ENCODE measurements at places on chromosomes 2 and 18.

GRCh38 chr2:66121946-66122345 is 313.0 kb upstream of the MEIS1 start:
- no peak for DNase-seq

DNA sequence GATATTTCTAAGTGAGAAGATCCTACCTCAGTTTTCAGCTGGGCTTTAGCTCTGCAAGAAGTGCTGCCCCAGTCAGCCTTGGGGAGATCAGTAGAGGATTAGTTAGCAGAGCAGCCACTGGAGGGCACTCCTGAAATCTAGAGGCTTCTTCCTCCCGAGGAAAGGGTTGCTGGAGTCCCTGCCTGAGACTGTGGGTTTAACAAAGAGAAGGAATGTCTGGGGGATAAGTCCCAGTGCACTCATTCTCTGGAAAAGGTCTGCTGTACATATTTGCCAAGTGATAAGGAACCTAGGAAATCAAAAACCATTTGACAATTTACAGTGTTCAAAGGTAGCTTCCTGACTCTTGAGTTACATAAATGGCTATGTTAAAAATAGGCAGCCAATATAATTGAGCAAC is 207.2 kb downstream of the SLC8A1 start:
- DNase-seq, result peak; percentile 85

DNA sequence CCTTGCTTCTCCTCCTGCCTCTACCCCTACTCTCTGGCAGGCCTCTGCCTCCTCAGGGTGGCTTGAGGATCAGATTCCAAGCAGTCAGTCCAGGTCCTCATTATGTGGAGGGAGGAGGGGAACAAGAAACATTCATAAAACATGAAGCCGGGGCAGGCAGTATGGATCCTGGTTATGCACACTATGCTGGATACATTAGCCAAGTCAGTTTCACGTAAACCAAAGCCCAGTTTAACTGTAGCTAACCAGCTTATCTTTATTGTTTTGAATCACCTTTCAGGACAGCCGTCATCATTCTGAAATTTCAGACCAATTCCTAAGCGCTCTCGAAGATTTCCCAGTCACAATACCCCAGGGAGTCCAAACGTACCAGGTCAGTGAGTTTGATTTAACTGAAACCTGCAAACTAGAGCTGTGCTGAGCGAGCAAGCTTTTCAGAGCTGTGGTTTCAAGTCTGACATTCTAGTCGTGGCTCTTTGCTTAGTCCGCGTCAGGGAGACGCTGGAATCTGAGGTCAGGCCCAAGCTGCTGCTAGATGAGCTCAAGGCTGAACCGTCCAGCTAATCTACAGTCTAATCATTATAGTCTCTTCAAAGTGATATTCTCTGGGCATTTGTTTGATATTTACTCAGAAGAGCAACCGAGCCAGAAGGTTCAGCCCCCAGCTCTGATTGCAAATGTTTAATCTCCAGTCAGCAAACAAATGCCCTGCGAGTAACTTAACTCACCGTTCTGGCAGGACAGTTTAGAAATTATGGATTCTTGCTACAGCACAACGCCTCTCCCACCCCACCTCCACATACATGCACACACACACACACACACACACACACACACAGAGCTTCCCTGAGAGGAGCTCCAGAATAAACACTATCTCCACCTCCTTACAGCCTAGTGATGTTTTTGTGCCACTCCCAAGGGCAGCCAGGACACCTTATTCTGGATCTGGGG is 63.8 kb upstream of the BZW1 start:
- DNase-seq, result no peak

DNA sequence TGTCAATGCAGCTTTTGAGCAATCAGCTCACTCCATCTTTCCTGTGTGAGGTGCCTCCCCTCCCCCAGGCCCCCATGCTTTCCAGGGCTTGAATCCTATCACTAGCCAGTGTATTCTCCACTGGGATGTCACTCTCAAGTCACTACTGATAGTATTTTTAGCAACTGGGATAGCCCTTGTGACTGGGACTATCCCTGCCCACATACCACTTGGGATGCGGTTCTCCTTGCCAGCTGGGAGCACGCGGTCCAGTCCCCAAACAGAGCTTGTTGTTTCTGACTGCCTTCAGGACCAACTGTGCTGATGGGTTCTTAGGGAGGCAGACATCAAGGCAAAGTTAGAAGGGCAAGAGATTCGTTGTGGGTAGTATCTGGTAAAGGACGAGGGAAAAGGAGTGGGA is 134.9 kb downstream of the FAM161A start:
- no peak for DNase-seq

DNA sequence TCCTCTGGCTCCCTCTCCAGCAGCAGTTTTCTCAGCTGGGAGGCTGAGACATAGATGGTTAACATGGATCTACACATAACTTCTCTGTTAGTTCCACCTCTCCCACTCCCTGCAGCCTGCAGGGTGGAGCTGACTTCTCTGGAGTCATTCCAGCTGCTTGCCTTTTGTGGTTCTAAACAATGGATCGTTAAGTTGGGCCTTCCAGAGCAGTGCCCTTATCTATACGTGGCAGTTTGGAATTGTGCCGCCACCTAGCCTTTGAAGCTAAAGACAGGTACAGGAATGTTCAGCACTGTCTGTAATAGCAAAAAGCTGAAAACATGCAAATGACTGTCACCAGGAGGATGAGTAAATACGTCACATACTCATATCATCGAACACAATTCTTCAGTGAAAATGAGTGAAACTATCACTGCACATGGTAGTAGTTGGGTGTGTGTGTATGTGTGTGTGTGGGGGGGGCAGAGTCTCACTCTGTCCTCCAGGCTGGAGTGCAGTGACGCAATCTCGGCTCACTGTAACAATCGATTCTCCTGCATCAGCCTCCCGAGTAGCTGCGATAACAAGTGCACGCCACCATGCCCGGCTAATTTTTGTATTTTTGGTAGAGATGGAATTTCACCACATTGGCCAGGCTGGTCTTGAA is 50.3 kb downstream of the SH2D6 start:
- peak; percentile 83 for DNase-seq

GRCh38 chr18:55069497-55069896 is 110.2 kb upstream of the CCDC68 start:
- DNase-seq, result no peak

GRCh38 chr2:88452565-88452905 is at the start of gene FOXI3:
Gene FOXI3 (minus strand): TSS chr2:88452693. CDS start chr2:88452535, 158 bp downstream.
- peak; percentile 65 for DNase-seq

DNA sequence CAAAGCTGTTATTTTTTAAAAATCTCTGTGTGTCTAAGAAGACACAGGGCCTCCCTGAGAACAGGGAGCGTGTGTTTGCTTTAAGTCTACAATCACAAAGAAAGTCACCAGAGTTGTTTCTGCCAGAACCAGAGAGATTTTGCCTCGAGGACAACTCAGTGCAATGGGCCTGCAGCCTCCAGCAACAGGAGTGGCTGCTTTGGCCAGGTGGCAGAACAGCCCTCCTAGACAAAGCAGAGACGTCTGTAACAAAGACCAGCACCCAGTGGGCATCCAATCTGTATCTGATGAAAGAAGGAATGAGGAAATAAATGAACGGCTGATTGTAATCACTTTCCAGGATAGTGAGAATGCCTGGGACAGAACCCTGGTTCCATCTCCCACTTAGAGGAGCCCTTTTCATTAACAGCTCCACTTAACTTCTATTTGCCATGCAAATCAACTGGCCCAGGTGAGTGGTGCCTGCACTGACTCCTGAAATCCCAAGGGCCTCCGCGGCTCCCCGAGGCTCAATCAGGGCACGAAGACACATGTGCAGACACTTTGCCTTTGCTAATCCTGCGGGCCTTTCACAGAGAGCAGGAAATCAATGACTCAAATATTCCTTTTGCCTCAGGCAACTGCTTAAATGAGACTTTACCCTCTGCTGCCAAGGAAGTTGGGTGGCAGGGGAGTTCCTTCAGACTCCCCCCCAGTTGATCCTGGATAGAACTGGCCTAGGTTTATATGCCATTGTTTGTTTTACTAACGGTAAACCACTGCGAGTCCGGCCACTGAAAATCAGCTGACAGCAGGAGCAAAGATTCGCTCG is 146.5 kb downstream of the CABLES1 start:
- peak; percentile 45 for DNase-seq

GRCh38 chr2:100277540-100278207 is 44.6 kb downstream of the LONRF2 start:
- no peak for DNase-seq

DNA sequence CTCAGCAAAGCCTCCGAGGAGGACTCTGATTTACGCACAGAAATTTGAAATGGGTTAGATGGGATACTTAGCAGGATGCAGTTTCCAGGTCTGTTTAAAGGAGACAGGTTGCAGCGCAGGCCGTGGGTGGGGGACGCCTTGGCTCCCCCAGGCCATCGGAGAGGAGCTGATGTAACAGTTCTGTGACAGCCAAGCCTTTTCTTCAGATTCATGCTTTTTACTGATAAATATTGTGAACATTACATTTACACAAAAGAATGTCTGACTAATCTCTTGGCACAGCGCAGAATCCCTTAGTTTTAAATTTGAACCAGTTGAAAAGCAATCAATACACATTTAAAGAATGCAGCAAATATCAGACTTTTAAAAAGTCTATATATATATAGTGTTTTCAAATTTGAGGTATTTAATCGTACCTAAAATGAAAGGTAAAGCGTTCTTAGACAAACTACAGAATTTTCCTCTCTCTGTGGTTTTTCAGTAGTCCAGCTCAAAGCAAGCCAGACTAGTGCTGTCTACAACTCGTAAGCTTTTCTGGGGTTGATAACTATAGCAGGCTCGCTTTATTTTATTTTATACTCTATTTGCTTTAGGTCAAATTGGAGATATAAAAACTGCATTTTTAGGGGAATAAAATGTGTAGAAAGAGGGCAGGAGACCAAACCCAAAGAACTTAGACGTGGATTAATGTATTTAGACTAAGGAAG is 221.9 kb downstream of the PIEZO2 start:
- DNase-seq, result no peak

DNA sequence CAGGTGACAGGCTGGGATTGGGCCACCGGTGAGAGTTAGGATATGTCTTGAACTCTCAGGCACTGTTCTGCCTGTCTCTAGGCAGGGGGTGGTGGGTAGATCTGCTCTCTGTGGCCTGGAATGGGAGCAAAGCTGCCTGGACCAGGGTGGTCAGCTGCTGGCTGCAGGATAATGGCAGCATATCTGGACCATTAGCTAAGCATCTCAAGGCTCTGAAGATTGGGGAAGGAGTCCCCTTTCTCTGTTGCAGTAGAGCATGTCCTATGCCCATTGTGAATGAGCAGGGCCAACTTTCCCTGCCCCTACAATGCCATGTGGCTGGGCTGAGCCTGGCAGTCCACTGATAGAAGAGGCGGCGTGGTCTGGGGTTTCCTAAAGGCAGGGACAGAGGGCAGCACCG is 34.6 kb downstream of the LOXHD1 start:
- DNase-seq, result no peak

- DNase-seq, result no peak
Observed at GRCh38 chr18:55790296-55790695, 202.3 kb upstream of the TCF4 start.

- peak; percentile 92 for DNase-seq
Observed at GRCh38 chr2:149313512-149313972, 16.8 kb upstream of the LYPD6 start.

GRCh38 chr2:210459880-210460279 is 16.7 kb downstream of the LANCL1 start:
- no peak for DNase-seq

DNA sequence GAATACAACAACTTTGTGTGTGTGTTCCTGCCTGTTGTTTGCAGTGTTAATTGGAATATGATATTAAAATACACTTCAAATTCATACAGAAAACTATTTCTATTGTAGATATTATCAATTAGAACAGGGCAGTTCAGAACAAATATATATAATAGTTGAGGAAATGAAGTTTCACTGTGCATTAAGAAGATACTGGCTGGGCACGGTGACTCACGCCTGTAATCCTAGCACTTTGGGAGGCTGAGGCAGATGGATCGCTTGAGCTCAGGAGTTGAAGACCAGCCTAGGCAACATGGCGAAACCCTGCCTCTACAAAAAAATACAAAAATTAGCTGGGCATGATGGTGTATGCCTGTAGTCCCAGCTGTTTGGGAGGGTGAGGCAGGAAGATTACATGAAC is 79.3 kb downstream of the ASAP2 start:
- no peak for DNase-seq

DNA sequence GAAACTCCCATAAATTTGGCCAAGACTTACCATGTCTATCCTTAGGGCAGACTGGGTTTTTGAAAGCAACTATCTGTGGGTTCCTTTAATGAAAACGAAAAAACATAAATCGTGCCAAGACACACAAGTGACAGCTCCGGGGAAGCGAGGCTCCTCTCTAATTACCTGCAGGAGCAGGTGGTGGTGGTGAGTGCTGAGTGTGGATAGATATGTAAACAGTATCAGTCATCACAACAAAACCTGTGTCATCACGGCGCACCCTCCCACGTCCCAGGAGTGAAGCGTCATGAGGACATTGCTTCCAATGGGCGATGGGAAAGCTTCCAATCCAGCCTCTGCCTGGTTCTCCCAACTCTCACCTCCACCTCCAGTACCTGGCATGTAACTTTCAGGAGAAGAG is 31.3 kb downstream of the ACKR3 start:
- DNase-seq, result no peak

- DNase-seq, result peak; percentile 59
Observed at GRCh38 chr18:23689031-23689615, at the start of gene LAMA3. Gene LAMA3 (plus strand): TSS chr18:23689453. CDS start chr18:23689684, 231 bp downstream.

DNA sequence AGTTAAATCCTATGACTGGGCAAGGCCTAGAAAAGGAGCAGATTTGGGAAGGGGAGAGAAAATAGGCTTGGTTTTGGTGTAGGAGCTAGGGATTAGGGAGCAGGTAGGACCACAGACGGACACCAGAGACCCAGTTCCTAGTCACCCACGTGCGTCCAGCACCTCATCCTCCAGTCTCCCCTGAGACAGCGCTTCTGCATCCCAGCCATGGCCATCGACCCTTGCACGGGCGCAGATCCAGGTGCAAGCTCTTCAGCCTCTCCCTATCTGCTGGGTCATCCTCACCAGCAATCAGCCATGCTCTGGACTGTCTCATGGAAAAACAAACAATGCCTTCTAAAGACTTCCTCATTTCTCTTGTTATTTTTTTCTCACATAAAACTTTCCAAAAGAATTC is 246.8 kb upstream of the RAB6C start:
- DNase-seq, result no peak

- no peak for DNase-seq
Observed at GRCh38 chr18:77495079-77495478, 245.4 kb downstream of the GALR1 start.

DNA sequence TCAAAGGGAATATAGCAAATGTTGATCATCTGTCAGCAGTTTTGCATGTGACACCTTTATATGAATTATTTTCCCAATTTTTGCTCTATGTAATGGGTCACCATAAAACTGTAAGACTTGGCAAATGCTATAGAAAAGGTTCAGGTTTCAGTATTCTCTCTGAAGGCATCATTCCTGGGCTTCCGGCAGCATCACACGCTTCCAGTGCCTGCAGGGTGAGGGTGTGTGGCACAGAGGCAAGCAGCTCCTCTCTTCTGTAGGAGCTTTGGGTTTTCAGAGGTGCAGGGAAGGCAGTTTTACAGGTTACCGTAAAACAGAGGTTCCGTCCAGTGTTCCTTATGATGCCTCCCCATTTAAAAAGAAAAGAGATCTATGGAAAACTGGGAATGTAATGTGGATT is 18.8 kb downstream of the COA5 start:
- DNase-seq, result no peak

All from GM23338 (cell line).